ENCODE measurements at places on chromosomes 11 and 22.

DNA sequence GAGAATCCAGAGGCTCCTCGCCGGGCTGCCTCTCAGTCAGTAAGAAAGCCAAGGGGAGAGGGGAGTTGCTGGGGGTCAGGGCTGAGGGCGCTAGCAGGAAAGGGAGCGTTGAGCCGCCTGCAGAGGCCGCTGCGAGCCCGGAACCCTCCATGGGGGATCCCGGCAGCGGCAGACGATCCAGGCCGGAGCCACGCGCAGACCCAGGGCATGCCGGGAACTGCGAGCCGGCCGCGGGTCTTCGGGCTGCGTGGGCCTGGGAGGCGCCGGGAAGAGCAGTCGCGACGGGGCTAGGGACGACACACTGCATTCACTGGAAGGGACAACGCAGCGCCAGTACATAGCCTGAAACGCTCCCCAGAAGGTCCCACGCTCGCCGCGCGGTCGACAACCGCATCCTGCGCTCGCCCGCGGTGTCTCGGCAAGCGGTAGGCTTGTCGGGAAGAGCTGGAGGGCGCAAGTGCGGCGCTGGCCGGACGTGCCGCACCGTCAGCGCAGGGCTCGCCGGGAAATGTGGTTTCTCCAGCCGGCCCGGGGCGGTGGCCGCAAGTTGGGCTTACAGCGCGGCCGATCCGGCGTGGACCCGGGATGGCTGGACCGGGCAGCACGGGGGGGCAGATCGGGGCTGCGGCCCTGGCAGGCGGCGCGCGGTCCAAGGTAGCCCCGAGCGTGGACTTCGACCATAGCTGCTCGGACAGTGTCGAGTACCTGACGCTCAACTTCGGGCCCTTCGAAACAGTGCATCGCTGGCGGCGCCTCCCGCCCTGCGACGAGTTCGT lies at the start of gene LZTR1:
Gene LZTR1 (plus strand): TSS at position 511 of the 776 bp plus-strand sequence. CDS start 75 bp downstream, at position 586.
- DNase-seq: peak; percentile 73

GRCh38 chr11:106879832-106880546 lies 138.3 kb downstream of the GUCY1A2 start:
- no peak for DNase-seq

DNA sequence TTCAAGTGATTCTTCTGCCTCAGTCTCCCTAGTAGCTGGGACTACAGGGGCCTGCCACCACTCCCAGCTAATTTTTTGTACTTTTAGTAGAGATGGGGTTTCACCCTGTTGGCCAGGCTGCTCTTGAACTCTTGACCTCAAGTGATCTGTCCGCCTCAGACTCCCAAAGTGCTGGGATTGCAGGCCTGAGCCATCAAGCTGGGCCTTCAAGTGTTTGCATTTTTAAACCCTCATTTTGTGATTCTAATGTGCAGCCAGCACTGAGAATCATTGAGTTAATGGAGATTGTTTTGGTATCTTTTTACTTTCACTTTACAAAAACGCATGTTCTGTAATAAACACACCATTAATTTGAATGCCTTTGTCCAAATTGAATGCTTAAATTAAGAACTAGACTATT lies 3.4 kb downstream of the TYR start:
- DNase-seq: no peak

GRCh38 chr11:13073119-13073981 lies 64.2 kb downstream of the RASSF10 start:
- no peak for DNase-seq

DNA sequence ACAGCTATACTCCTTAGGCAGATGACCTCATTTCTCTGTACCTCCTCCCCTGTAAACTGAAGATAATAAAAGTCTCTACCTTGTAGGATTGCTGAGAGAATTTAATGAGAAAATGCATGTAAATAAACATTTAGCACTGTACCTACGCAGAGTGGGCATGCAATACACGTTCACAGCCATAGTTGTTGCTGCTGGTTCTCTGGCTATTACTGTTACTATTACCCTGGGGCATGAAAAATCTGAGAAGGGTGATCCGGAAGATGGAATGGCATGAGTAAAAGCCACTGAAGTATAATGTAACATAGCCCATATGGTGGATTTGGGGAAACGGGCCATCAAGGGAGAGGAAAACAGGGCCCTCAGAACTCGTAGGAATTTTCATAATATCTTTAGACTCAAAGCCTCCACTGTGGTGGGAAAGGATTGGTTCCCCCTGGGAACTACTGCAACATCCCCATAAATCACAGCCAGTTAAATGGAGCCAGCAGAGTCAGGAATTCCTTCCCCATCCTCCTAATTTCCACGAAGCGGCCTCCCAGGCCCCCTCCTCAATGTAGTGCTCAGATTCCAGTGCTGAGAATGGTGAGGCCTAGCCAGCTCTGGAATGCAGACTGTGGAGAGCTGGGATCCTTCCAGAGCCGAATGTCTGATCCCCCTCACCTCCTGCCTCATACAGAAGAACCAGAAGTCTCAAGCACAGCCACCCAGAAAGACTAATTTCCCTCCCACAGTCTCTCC lies 205.3 kb downstream of the MN1 start:
- DNase-seq: no peak

- DNase-seq: no peak
Observed at GRCh38 chr22:20155330-20156041, 4.6 kb upstream of the CCDC188 start.

DNA sequence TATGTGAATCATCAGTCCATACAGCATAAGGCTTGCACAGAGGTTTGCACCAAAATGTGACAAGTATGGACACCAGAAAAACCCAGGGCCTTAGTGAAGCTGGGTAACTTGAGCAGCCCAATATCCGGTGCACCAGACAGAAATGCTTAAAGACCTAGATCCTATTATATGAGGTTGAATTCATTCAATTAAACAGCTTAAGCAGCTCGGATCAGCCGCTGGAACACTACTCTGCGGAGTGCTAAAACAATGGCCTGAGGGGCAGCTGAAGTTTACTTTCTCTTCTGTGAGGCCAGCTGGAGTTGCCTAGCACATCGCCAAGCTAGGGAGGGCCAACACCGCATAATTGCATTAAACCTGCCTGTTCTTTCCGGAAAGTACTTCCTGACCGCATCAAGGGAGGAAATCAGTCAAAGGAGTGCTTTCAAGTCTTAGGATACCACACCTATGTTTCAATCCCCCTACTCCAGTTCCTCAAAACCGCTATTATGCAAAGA lies 17.0 kb upstream of the FAM181B start:
- no peak for DNase-seq

GRCh38 chr11:3835751-3836150 lies 5.0 kb downstream of the RHOG start:
- DNase-seq: no peak

DNA sequence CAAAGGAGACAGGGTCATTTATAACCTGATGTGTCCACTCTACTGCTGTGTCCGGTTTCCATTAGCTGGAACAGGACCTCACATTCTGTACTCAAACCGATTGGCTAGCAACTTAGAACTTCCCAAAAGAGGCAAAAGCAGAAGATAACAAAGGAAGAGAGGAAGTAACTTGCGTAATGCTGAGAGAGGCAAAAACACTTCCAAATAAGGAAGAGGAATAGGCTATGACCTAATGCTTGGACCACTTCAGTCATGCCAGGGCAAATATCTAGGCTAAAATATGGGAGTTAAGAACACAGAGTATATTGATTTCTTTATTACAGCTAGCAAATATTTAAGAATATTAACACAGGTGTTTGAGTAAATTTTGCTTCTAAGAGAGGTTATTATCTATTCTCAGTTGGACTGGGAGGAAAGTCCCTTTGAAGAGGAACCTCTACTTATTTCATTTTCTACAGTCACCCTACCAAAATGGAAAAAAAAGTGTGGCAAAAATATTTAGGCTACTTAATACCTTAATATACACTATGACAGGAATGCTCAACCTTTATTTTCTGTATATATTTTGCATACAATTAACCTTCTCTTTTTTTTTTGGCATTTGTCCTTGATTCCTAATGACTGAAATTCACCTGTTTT lies 499.8 kb upstream of the CHORDC1 start:
- DNase-seq: no peak

DNA sequence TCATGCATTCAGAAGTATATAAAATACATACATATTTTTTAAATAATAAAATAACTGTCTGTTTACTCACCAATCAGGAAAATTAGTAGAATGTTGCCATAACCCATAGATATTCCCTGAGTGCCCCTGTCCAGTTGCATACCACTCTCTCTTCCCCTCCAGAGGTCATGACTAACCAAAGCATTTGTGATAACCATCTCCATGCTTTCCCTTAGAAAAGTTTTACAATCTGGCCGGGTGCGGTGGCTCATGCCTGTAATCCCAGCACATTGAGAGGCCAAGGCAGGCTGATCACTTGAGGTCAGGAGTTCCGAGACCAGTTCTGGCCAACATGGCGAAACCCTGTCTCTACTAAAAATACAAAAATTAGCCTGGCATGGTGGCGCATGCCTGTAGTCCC lies 33.2 kb upstream of the LDHA start:
- no peak for DNase-seq

DNA sequence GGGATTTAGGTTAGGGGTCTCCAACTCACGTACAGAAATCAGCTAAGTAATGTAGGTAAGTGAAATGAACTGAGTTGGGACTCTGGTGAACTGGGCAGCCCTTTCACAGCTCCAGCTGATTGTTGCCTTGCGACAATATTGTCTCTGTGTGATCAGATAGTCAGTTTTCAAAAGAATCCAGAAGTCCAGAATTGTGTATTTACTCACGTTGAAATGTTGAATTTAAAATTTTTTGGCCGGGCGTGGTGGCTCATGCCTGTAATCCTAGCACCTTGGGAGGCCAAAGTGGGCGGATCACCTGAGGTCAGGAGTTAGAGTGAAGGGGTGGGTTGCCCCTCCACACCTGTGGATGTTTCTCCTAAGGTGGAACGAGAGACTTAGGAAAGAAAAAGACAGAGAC lies 18.8 kb upstream of the WDR74 start:
- no peak for DNase-seq

GRCh38 chr11:102467080-102467708 lies 14.6 kb upstream of the TMEM123 start:
- DNase-seq: no peak

- no peak for DNase-seq
Observed at GRCh38 chr11:131980888-131981668, 610.7 kb downstream of the NTM start.

DNA sequence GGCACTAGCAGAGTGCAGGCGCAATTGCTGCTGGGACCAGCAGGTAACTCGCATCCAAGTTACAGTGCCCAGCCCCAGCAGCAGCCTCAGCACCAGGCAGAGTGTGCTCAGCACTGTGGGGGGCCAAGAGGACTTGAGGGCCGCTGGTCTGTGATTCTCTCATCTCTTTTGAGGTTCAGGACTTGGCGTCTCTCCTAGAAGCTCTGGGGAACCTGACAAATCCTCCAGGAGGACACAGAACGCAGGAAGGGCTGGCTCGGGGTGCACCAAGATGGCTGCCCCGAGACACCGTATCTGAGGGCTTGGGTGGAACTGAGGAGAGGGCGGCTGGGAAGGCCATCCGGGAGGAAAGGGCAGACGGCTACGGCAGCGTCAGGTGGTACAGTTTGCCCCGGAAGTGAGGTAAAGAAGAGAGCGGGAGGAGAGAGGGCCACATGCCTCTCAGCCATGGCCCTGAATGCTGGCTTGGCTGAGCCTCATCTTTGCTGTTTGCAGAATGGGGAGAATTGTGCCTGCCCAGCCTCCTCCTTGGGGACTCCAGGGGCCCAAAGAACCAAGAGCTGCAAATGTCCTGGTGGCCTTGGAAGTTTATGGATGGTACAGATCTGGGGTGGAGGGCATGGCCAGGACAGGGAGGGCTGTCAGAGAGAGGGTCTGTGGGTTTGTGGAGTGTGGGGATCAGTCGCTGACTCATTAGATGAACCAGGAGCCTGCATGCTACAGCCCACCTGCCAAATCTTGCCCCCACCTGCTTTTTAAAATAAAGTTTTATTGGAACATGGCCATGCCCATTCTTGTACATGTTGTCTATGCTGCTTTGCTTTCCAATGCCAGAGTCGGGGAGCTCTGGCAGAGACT lies 78.0 kb downstream of the MYEOV start:
- DNase-seq: no peak

GRCh38 chr11:117375960-117376359 lies 48.3 kb downstream of the CEP164 start:
- no peak for DNase-seq
